Activated effector memory CD4-positive, alpha-beta T cell treated with anti-CD3 and anti-CD28 coated beads, Interleukin-2, amount 50 U/mL, for 16 hours (primary cell): ENCODE measurements at places on chromosomes 16 and 17.
A peak's percentile ranks its signal among the peaks of the same experiment; 100 is the strongest.

- no peak for DNase-seq
Observed at GRCh38 chr17:7916385-7916682, 245 bp upstream of the RNF227 start.

DNA sequence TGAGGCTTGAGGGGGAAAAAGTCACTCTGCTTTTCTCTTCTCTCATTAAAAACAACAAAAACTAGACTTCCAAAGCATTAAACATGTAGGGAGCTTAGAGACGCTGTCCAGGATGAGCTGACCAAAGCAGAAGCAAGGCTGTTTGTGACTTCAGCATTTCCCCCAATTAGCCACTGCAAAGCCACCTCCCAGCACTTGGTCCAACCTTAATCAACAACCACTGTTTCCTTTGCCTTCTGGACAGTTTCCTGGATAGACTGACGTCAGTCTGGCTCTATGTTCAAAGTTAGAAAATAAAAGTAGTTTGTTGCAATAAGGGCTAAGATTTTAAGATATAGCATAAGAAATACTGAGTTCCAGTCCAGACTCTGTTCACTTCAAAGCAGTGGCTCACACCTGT is 3.1 kb downstream of the TMEM231 start:
- no peak for DNase-seq

- no peak for DNase-seq
Observed at GRCh38 chr17:58246104-58246740, 7.8 kb downstream of the LPO start.

- no peak for DNase-seq
Observed at GRCh38 chr17:73247726-73248125, 14.0 kb downstream of the CPSF4L start.

DNA sequence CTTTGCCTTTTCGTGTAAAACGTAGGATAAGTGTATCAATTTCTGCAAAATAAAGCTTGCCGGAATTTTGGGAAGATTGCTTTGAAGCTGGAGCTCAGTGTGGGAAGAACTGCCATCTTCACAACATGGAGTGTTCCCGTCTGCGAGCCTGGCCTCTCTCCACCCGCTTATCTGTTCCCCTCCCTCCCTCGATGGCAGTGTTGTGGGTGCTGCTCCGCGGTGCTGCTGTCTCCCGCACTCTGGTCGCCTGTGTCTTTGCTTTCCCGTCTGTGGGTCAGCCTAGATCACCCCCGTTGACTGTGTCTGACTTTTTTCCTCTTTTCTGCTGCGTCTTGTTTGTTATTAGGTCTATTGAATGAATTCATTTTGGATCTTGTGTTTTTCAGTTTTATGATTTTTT is 17.0 kb downstream of the ACSF3 start:
- peak; percentile 45 for DNase-seq

- DNase-seq = no peak
Observed at GRCh38 chr16:61968242-61969076, 67.8 kb downstream of the CDH8 start.

DNA sequence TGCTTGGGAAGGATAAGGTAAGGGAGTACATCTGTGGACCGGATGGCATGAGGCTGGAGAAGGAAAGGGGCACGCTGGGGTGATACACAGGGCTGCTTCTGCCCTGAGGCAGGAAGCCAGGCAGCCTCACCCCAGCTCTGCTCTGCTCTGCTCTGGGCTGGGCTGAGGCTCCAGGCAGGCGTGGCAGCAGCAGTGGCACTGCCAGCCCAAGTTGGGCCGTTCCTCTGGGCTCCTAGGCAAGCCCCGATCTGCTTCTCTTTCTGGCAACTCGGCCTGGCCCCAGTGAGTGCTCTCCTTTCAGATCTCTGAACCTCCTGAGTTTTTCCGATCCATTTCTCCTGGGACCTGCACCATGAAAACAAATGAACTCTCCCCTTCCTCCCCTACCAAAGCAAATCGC is 44.9 kb downstream of the VAC14 start:
- DNase-seq = no peak

DNA sequence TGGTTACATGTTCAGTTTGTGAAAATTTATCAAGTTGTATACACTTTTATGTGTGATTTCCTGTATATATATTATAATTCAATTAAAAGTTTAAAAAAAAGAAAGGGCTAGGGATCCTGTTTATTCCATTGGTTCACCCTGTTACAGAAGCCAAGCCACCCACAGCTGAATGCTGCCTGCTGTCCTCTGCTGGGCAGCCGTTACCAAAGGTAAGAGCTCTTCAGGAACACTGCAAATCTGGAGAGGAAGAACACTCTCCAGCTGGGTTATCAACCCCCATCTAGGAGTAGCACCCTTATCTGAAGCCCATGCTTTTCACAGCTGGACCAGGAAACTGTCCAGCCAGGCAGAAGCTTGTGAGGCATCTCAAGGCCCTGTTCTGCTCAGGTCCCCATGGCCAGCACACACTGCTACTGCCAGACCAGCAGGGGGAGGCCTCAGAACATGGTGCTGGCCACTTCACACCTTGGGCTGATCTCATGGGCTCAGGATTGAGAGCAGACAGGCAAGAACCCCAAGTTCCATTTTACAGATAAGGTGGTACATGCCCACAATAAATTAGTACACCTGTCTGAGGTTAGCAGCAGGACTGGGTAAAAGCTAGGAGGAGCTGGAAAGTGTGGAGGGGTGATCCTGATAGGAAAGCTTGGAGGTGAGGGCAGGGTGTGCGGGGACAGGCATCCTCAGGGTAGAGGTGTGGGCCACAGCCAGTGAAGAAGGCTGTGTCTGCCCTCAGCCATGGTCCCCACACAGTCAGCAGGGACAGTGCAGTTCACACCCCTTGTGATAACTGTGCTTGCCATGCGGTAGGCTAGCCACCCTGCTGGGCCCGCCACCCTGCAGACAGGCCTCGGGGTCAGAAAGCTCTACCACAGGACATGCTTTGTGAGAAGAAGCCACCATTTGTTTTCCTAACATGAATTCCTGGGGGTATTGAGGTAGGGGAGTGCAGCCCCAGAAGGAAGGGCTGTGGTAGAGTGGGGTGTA is 54.3 kb upstream of the SREBF1 start:
- DNase-seq = peak; percentile 73

DNA sequence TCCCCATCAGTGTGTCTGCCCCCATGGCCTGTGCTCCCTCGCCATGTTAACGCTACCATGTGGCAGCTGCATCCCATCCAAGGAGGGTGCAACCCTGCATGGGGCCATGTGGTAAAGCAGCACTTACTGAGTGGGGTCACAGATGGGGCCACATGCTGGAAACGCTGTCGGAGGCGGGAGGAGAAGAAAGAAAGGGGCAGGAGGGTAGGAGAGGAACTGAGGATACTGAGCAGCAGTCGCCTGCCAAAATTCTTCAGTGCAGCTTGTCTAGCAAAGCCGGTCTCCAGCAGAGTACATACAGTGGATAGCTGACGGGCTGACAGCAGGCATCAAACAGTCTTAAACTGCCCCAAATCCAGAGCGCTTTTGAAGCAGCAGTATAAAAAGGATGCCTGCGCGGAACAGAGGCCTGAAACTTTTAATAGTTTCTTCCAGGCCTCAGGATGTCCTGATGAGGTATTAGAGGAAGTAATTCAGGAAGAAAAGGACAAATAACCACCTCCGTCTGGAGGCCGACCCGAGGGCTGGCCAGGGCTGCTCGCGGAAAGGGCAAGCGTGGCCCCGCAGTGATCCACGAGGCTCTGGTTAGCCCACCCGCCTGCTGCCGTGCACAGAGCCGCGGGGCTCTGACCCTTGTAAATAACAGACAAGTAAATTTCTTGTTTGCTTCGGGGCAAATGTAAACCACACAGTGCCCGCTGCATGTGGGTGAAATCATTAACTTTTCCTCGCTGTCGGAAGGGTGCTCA is 149.0 kb downstream of the CCDC182 start:
- no peak for DNase-seq

DNA sequence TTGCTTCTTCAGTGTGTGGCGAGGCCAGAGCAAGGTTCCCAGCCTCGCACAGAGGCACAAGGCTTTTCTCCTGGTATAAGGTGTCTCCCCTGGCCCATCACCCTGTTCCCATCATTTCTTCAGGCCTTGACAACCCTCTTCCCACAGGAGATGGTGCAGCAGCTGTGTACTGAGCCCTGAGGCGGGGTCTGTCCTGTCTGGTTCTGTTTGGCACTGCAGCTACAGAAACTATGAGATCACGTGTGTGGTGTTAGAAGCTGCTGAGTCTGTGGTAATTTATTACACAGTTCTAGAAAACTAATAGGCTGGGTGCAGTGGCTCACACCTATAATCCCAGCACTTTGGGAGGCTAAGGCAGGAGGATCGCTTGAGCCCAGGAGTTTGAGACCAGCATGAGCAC is 7.2 kb downstream of the PLA2G15 start:
- no peak for DNase-seq

- no peak for DNase-seq
Observed at GRCh38 chr16:53207810-53208752, 153.3 kb downstream of the CHD9 start.

DNA sequence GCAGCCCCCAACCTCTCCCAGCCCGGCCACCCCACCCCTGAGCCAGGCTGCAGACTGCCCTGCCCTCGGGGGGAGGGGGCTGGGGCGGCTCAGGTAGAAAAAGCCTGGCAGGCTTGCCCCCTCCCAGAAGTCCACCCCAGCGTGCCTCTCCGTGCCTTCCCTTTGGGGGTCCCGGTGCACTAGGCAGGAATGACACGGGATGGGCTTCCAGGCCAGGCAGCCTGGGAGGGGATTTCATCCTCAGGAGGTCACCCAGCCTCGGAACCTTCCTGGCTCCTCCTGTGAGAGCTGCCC is 185.0 kb downstream of the NTN1 start:
- DNase-seq = no peak

DNA sequence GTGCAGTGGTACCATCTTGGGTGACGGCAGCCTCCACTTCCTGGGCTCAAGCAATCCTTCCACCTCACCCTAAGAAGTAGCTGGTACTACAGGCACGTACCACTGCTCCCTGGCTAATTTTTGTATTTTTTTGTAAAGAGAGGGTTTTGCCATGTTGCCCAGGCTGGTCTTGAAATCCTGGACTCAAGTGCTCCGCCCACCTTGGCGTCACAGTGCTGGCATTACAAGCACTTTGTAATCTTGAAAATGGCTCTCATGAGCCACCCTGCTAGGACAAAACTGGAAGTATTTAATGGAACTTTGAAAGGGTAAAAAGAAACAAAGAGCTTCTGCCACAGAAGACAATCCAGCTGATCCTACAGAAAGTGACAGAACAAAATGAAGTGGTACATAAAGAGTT is 9.2 kb downstream of the SUMO2 start:
- no peak for DNase-seq

- no peak for DNase-seq
Observed at GRCh38 chr17:29256735-29257466, 10.2 kb downstream of the CRYBA1 start.

- DNase-seq = no peak
Observed at GRCh38 chr17:10103712-10104111, 94.7 kb downstream of the GAS7 start.

- DNase-seq = no peak
Observed at GRCh38 chr16:78221892-78222291, 122.4 kb downstream of the WWOX start.

- DNase-seq = no peak
Observed at GRCh38 chr16:79788949-79789348, 188.4 kb upstream of the MAF start.
